Common myeloid progenitor, CD34-positive (primary cell): ENCODE measurements at places on chromosomes 11 and 22.
A peak's percentile ranks its signal among the peaks of the same experiment; 100 is the strongest.

- no peak for DNase-seq
Measured at GRCh38 chr11:26187639-26188038, 144.3 kb upstream of the ANO3 start.

- no peak for DNase-seq
Measured at GRCh38 chr22:46589141-46589748, 30.9 kb upstream of the GRAMD4 start.

- no peak for DNase-seq
Measured at GRCh38 chr11:88117281-88117858, 57.9 kb downstream of the RAB38 start.

DNA sequence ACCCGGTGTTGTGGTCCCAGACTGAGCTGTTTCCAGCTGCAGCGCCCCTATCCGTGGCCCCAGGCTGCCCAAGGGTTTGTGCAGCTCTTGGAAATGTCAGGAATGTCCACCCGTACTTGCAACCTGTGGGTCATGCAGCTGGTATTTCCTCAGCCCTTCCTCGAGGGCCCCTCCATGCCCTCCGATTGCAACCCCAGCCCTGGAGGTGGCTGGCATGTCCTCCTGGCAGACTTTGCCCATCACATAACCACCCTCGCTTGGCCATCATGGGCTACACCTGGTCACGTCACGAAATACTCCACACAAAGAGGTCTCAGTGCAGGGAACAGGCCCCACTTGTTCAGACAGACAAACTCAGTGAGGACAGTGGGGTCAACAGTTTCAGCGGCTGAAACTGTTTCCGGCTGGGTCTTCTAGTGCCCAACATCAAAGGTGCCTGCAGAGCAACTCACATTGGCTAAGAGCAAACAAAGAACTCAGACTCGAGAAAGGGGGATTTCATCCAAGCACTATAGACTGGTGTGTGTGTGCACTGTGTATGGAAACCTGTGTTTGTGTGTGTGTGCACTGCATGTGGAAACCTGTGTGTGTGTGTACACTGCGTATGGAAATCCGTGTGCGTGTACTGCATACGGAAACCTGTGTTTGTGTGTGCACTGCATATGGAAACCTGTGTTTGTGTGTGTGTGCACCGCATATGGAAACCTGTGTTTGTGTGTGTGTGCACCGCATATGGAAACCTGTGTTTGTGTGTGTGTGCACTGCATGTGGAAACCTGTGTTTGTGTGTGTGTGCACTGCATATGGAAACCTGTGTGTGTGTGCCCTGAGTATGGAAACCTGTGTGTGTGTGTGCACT is 72.8 kb upstream of the CCND1 start:
- DNase-seq: no peak

DNA sequence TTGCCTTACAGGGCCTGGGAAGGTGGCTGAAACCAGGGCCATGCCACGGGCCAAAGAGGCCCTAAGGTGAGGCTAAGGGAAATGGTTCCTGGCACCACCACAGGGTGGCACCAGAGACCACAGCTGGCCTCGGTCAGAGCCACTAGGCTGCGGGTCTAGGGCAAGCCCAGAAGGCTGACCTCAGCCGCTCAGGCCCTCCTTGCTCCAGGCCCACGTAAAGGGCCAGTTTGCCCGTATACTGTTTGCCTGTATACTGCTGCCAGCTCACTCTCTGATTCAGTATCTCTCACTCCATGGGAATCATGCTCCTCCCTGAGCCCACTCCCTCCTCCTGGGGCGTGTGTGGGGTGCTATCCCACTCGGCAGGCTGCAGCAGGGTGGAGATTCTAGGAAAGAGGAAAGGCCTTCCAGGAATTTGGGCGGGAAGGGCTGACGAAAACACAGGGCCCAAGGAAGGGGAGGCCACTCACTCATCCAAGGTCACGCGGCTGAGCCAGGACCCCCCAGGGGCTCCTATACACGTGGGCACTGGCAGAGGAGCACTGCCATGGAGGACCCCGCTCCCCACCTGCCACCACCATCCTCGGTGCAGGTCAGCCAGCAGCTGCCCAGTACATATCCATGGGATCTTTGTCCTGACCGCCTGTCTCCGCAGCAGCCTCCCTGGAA is 62.4 kb downstream of the NECTIN1 start:
- DNase-seq: peak; percentile 29

GRCh38 chr11:130801333-130802122 is 114.8 kb downstream of the SNX19 start:
- DNase-seq: no peak

- no peak for DNase-seq
Measured at GRCh38 chr11:60960405-60960804, 8.4 kb upstream of the SLC15A3 start.

DNA sequence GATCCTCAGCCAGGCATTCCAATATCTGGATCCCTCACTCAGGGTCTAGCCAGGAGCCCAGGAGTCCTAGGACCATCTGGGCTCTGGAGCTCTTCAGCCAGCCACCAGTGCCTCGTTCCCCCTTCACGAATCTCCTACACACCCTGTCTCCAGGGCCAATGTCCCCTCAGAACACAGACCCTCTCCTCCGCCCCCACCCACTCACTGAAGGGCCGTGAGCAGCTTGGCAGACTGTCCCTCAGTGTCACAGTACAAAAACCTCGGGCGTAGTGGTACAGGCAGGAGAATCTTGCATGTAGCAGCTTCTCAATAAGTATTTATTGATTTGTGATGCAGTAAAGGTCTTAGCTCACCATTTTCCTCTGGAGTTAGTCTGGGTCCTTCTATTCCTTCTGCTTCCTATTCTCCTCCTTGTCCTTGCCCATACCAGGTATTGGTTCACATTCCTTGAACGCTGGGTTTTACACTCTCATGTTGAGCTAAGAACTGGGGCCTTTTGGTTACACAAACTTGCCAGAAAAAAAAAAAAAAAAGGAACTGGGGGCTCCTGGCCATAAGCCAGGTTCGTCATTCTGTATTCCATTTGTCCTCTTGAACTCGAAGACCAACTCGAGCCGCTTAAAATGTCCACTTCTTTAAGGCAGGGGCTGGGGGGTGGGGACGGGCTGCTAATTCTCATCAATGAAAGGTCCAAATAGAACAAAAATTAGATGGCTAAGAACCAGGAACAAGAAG is 2.3 kb downstream of the CXCR5 start:
- no peak for DNase-seq

- no peak for DNase-seq
Measured at GRCh38 chr11:40032331-40032730, 1427.1 kb downstream of the LRRC4C start.

DNA sequence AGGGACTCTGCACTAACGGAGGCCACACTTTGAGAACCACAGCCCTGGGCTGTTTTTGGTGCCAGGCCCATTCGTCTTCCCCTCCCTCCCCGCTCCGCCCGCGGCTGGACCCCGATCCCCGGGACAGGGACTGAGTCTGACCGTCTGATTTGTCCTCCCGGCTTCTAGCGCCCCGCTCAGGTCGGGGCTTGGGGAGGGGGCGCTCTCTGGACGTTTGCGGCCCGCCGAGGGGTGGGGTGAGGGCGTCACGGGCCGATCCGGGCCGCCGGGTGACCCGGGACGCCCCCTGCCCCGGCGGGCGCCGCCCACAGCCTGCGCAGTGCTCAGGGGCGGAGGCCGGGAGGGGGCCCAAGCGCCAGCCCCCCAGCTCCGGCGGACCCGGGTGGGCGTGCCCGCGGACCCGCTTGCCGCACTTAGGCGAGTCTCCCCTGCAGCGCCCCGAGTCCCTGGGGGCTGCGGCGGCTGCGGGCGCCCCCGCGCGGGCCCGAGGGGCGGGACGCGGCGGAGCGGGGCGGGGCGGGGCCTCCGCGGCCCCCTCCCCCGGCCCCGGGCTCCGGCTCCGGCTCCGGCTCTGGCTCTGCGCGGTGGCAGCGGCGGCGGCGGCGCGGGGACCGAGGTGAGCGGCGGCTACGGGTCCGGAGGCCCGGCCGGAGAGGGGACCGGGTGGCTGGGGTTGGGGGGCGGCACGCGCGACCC is 33.7 kb upstream of the PRR5 start:
- DNase-seq: no peak
